ENCODE measurements at places on chromosomes 2 and 18.

GRCh38 chr2:208669394-208669793 is 262.8 kb downstream of the PTH2R start:
- DNase-seq: no peak

DNA sequence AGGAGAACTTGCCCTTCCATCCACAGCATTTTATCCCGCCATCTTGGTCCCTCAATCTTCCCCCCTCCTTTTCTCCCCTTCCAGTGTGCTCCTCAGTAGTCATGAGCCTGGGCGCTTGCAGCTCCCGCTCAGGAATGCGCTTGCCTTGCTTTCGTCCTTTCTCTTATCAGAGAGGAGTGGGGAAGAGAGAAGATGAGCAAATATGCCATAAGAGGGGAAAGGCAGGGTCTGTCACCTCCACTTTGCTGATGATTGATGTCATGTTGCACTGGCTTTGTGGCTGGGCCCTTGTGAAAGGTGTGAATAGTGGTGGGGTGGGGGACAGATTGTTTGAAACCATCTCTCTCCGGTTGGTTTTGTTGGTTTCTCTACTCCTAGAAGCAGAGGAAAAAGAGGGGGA is 569.3 kb downstream of the TNS1 start:
- DNase-seq: no peak

GRCh38 chr2:3430740-3431490 is 51.4 kb downstream of the TRAPPC12 start:
- no peak for DNase-seq

DNA sequence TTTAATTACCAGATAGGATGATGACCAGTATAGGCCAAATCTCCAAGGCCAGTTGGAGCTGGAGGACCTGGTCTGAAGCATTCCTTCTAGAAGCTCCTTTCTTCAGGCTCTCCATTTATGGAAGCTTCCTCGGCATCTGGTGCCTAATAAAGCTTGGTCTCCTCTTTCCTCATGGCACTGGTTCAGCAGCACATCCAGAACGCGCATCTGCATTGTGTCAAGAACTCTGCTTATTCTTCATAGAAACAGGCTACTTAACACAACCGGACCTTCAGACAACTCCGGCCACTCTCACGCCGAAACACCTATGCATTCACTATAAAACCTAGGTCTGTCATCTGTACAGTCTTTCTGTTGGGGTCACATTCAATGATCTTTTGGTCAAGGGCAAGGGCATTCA is 99.8 kb downstream of the COL6A3 start:
- DNase-seq: no peak

- DNase-seq: no peak
Measured at GRCh38 chr18:13211534-13211933, 7.0 kb upstream of the LDLRAD4 start.

GRCh38 chr18:57583297-57583835 is 3.1 kb downstream of the FECH start:
- DNase-seq: no peak

- DNase-seq: no peak
Measured at GRCh38 chr18:56221195-56222065, 417.0 kb downstream of the TXNL1 start.

- DNase-seq: no peak
Measured at GRCh38 chr18:34448662-34449061, 223.9 kb upstream of the NOL4 start.
